ENCODE measurements at places on chromosomes 7 and 10. TPM values are rescaled to one million over a fixed set of nuclear protein-coding genes. Genes with fewer than 3 reads are reported as not detected.

Gene APBB1IP
- total RNA-seq = 99.5 TPM

Gene MSS51
- total RNA-seq = 4.8 TPM

GRCh38 chr7:37916673-37917660 is at the start of gene SFRP4:
SFRP4 (minus strand) TSS chr7:37916817; CDS start chr7:37916537, 280 bp downstream.
- H3K36me3 ChIP-seq = no peaks in the 10 kb centered on the region
- no peaks in the 10 kb centered on the region for H3K4me1 ChIP-seq
- H3K27ac ChIP-seq = no peak within 1 kb of the TSS
- H3K27me3 ChIP-seq = no peaks in the 10 kb centered on the region
- DNase-seq = no peak

DNA sequence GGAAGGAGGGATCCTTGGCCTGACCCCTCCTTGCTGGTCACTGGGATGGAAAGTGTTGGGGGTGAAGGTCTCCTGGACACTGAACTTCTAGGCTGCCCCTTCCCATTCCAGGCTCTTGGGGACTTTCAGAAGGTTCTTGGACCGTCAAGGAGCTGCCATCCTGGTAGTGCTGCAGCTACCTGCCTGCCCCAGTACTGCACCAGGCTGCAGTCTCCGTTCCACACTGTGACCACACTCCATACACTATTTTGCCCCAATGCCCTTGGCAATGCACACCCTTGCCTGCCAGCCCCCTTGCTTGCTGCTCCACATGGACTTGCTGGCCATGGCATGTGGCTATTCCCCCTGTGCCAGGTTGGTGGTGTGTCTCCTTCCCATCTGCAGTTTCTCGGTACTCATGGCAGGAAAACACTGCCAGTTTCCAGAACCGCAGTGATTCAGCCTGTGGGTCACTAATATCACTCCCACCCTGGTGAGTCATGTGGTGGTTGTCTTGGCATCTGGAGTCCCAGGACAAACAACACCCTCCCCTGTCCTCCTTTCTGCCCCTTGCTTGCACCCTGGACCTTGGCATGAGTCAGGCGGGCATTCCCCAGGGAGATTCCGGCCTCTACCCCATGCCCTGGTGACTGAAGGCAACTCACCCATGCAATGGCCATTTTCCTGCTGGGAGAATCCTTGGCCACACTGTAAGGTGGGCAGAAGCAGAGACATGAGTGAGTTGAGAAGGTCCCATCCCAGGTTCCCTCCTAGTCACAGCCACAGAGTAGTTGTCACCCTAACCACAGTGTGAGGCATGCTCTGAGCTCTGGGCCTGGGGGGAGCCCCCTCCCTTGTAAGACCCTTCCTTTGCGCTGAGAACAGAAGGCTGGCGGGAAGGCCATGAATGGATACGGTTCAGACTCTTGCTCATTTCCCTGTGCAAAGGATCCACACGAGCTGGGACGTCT is 32.8 kb downstream of the GOLGA7B start:
- no peak overlapping the region for H3K4me3 ChIP-seq
- DNase-seq = no peak
- H3K27ac ChIP-seq = no peak overlapping the region
- no peaks in the 10 kb centered on the region for H3K27me3 ChIP-seq
- no peaks in the 10 kb centered on the region for H3K36me3 ChIP-seq
- no peaks in the 10 kb centered on the region for H3K4me1 ChIP-seq

- no peaks in the 10 kb centered on the region for H3K4me1 ChIP-seq
- H3K36me3 ChIP-seq = no peaks in the 10 kb centered on the region
- no peak for DNase-seq
- no peak overlapping the region for H3K4me3 ChIP-seq
Measured at GRCh38 chr10:91528080-91528479, 104.8 kb downstream of the PPP1R3C start.

DNA sequence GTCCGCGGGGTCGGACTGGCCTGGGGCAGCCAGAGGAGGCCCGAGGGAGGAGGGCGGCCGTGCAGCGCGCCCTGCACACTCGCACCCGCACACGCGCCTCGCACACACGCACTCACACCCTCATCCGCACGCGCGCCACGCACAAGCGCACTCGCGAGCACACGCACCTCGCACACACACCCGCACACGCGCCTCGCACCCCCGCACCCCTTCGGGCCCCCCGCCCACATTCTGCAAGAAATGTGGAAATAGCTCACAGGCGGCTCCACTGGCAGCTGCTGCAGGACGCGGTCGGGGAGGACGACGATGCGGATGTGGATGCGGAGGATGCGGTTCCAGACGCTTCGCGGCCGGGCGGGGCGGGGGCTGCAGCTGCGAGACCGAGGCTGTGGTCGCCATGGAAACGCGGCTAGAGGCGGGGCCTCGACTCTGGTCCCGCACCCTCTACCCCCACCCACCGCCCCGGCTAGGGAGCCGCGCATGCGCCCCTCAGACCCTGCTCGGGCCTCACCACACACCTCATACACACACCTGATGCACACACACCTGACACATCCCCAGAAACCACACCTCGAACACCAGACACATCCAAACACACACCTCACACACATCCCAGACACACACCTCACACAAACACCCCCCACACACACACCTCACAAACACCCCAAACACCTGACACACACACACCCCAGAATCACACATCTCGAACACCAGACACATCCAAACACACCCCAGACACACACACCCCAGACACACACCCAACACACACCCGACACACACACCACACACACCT is at the start of gene CALY:
TSS of gene CALY (minus strand) at position 320 of the 793 bp plus-strand sequence. CDS start 7,907 bp downstream, outside the sequence.
- H3K36me3 ChIP-seq = no peaks in the 10 kb centered on the region
- H3K27me3 ChIP-seq = no peaks in the 10 kb centered on the region

DNA sequence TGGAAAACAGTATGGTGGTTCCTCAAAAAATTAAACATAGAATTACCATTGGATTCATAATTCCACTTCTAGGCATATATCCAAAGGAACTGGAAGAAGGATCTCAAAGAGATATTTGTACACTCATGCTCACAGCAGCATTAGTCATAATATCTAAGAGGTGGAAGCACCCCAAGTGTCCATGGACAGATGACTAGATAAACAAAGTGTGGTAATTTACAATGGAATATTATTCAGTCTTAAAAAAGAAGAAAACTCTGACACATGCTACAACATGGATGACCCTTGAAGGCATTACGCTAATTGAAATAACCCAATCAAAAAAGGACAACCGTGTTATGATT is 594.2 kb downstream of the KCNMA1 start:
- H3K27ac ChIP-seq = no peak overlapping the region
- no peak overlapping the region for H3K4me3 ChIP-seq
- no peaks in the 10 kb centered on the region for H3K4me1 ChIP-seq
- no peak for DNase-seq
- no peaks in the 10 kb centered on the region for H3K27me3 ChIP-seq

- peaks cover 17% of the 10 kb centered on the region for H3K4me1 ChIP-seq
- no peak for DNase-seq
- peak overlapping the region; percentile 98 for H3K27ac ChIP-seq
- peak overlapping the region; percentile 65 for H3K4me3 ChIP-seq
- no peaks in the 10 kb centered on the region for H3K27me3 ChIP-seq
Measured at GRCh38 chr10:122373721-122374120, 787 bp upstream of the PLEKHA1 start.

- no peak overlapping the region for H3K27ac ChIP-seq
- H3K4me3 ChIP-seq = no peak overlapping the region
- DNase-seq = no peak
- no peaks in the 10 kb centered on the region for H3K36me3 ChIP-seq
- no peaks in the 10 kb centered on the region for H3K4me1 ChIP-seq
- H3K27me3 ChIP-seq = no peaks in the 10 kb centered on the region
Measured at GRCh38 chr10:76649723-76650127, 987.9 kb downstream of the KCNMA1 start.

DNA sequence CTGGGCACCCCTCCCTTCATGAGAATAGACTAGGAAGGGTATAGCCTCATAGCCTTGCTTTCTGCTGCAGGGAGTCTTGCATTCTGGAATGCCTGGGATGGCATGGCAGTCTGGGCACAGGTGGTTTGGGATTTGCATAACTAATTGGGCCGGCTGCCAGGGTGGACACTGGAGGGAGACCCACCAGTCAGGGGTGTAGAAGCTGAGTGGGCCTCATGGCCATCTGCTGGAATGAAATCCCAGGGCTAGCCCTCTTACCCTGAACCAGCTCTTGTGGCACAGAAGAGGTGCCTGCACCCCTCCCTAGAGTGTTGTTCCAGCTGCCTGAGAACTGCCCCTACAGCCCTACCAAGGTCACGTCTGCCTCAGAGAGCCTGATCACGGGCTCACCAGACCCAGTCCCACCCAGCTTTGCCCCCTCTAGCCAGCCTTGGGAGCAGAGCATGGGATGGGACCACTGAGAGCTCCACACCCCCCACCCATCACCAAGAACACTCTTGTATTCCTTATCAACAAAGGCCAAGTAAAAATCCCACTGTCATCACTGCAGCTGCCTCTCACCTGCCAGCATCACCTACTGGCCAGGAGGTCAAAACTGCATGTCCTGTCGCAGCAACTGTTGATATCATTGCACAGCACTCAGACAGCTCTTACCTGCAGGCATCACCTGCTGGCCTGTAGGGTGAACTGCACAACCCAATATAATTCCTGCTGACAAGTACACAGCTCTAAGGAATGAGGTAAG is 148.9 kb downstream of the ZEB1 start:
- H3K27me3 ChIP-seq = no peaks in the 10 kb centered on the region
- H3K36me3 ChIP-seq = peaks cover 48% of the 10 kb centered on the region
- H3K4me3 ChIP-seq = no peak overlapping the region
- no peak for DNase-seq
- no peak overlapping the region for H3K27ac ChIP-seq

DNA sequence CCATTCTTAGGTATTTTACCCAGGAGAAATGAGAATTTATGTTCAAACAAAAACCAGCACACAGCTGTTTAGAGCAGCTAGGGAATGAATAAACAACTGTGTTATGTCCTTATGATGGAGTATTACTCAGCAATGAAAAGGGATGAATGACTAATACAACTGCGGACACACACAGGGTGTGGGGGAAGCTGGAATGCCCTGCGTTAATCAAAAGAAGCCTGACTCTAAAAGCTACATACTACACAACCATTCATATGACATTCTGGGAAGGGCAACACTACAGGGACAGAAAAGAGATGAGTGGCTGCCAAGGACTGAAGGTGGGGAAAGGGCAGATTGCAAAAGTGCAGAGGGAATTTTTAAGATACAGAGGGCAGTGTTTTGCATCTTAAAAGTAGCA is 64.0 kb downstream of the DLG5 start:
- H3K27ac ChIP-seq = no peak overlapping the region
- H3K27me3 ChIP-seq = no peaks in the 10 kb centered on the region
- H3K36me3 ChIP-seq = no peaks in the 10 kb centered on the region
- no peak overlapping the region for H3K4me3 ChIP-seq

- no peaks in the 10 kb centered on the region for H3K4me1 ChIP-seq
- no peak overlapping the region for H3K27ac ChIP-seq
- H3K36me3 ChIP-seq = peaks cover 23% of the 10 kb centered on the region
- H3K4me3 ChIP-seq = no peak overlapping the region
- no peaks in the 10 kb centered on the region for H3K27me3 ChIP-seq
- DNase-seq = no peak
Measured at GRCh38 chr10:89310056-89310893, 8.4 kb downstream of the IFIT2 start.

DNA sequence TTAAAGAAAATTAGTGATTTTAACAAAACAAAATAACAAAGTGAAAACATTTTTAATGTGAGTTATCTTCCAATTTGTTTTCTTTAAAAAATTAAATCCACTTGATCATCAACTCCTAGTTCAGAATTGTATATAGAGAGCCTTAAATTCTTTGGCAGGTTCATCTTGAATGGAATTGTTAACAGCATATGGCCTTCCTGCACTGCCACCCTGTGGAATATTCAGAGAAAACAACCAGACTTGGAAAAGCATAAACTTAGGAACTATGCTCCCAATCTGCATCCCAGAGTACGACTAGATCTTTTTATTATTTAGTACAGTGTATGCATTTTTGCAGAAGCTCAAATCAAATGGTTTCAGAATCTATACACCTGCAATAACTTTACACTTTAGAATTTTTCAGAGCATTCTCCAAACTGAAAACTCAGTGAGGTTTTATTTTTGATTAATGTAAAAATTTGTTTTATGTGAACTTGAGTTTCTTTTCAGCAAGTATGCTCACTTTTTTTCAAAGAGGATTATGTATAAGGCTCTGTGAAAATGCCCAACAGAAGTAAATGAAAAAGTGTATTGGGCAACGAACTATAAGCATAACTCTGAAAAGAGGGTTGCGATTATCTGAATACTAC is 44.9 kb upstream of the ANK3 start:
- no peak overlapping the region for H3K4me3 ChIP-seq
- peak; percentile 9 for DNase-seq
- H3K27ac ChIP-seq = no peak overlapping the region

GRCh38 chr10:60441515-60441914 is 51.8 kb upstream of the ANK3 start:
- H3K27me3 ChIP-seq = no peaks in the 10 kb centered on the region
- no peak for DNase-seq
- H3K4me3 ChIP-seq = no peak overlapping the region
- no peaks in the 10 kb centered on the region for H3K4me1 ChIP-seq
